ENCODE measurements at places on chromosomes 1 and 21.

GRCh38 chr1:51736702-51737101 lies 119.8 kb downstream of the OSBPL9 start:
- DNase-seq, result no peak

GRCh38 chr1:29801561-29801973 lies 565.2 kb downstream of the PTPRU start:
- no peak for DNase-seq

DNA sequence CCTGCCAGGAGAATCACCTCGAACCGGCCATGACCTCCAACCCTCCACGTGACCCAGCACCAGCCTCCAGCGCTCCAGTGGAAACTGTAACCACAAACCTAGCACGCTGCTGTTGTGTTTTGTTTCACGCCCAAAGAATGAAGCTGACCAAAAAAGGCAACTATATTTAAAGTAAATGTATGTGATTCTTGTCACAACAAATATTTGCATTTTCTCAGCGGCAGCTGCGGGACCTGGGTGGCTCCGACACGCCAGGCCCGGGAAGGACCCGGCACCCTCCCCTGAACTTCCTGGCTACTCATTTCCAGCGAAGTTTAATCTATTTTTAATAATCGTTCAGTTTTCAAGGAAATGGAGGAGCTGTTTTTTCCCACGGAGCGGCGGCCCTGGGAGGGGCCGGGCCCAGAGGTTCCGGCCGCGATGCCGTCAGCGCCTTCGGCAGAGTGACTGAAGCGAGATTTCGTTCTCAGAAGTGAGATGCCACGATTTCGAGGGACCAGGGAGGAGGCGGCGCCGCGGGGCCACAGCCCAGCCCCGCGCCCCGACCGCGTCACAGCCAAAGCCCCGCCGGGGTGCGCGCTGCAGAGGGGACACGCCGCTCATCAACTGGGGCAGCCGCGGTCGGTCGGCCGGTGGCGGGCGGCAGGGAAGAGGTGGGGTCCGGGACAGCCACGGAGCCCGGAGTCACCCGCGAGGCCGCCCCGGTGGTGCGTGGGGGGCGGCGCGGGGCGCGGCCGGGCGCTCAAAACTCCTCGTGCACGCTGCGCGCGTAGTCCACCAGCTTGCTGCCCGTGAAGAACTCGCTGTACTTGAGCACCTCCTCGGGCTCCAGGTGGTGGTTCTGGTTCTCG lies 3.0 kb upstream of the TNFRSF4 start:
- peak; percentile 73 for DNase-seq

DNA sequence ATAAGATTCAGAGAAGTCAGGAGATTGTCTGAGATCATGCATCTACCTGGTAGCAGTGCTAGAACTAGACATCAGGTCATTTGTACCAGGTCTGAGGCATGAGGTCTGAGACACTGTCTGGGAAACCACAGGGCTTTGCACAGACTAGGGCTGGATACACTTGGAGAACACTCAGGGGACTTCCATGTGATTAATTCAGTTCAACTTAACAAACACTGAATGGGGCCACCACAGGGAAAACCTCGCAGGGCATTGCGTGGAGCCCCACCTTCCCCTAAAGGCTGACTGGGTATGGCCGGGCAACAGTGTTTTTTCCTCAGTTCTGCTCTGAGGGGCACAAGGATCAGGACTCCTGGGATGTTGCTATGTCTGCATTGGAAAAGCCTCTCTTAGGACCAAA lies 86.5 kb upstream of the WARS2 start:
- DNase-seq, result no peak

DNA sequence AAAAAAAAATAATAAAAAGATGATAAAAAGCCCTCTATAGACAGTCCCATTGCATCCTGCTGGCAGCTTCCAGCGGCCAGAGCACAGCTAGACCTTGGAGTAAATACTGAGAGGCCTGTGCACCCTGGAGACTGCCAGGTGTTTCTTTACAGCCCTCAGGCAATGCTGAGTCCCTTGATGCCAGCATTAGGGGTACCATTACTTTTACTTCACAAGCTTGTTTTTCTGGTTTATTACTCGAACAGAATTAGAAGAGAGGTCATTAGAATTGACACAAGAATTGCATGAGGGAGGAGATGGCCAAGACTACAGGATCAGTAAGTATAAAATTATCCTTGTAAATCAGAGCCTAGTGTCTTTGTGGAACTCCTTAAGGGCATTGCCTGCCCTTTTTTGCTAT lies 43.6 kb downstream of the AKNAD1 start:
- no peak for DNase-seq

DNA sequence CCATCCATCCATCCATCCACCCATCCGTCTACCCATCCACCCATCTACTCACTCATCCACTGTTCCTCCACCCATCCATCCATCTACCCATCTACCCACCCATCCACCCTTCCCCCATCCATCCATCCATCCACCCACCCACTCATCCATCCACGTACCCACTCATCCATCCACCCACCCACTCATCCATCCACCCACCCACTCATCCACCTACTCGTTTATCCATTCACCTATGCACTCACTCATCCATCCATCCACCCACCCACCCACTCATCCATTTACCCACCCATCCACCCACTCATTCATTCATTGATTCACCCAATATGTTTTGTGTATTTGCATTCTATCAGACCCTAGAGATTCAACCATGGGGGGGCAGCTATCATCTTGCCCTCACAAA lies 27.2 kb downstream of the TNFRSF8 start:
- DNase-seq, result no peak

DNA sequence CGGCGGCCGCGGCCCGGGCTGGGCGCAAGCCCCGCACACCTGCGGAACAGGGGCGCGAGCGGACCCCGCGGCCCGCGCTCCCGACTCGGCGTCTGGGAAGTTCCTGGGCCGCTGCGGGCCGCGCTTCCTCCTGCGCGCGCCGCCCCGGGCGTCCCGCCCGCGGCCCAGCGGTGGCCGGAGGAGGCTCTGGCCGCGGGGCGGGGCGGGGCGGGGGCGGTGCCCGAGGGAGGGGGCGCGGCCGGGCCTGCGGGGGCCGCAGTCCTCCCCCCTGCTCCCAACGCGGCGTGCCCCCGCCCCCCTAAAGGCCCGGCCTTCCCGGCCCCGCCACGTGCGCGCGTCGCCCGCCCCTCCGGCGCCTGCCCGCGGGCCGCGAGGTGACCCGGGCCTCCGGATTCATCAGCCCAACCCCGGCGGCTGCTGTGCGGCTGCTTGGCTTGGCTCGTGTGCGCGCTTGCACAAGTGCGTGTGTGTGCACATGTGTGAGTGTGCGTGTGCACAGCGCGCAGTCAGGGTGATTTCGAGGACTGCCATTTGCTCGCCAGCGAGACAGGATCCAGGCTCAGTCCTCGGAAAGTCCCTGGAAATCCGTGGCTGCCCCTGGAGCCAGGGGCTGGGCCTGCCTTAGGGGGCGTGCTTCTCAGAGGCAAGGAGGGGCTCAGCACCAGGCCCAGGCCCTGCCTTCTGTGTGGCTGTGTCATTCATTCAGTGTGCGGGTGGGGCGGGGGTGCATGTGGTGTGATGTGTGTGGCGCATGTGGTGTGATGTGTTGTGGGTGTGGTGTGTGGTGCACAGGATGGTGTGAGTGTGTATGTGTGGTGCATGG lies at the start of gene C2CD2:
Gene C2CD2, minus strand, starts transcription at position 188 of the 823 bp plus-strand sequence. CDS start 370 bp downstream, outside the sequence.
- no peak for DNase-seq

DNA sequence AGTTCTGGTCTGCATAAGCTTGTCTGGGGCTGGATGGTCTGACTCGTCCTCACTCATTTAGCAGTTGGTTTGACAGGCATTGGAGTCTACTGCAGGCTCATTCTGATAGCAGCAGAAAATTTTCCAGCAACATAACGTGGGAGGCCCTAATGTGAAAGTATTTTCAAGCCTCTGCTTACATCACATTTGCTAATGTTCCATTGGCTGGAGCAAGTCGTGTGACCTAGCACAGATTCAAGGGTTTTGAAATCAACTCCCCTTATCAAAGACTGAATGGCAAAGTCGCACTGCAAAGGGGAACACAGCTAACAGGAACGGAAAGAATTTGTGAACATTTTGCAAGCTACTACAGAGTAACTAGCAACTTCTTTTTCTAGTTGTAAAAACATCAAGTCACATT lies 2.3 kb upstream of the USH2A start:
- no peak for DNase-seq

DNA sequence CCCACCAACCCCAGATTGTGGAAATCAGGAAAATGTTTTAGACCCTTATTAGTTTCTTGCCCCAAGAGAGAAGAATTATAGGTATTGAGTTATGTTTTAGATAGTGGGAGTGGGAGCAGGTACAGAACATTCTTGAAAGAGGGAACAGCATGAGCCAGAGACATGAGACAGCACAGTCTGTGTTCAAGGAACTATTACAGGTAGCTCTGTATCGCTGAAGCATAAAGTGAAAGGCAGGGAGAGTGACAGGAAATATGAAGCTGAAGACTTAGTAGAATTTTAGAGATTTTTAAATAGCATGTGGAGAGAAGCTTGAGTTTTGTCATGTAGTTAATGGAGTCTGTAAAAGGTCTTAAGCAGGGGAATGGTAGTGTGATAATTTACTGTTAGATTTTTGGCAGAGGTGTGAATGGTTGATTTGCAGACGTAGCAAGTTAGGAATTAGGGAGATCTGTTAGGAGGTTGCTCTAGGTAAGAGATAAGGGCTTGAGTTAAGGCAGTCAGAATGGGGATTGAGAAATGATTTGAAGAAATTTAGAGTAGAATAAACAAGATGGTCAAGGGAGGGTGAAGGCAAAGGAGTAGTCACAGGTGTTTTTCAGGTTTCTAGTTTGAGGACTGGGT lies 11.6 kb downstream of the SUCO start:
- DNase-seq, result no peak

- no peak for DNase-seq
These were observed 9.6 kb upstream of the CCDC27 start for GRCh38 chr1:3742439-3743298.

DNA sequence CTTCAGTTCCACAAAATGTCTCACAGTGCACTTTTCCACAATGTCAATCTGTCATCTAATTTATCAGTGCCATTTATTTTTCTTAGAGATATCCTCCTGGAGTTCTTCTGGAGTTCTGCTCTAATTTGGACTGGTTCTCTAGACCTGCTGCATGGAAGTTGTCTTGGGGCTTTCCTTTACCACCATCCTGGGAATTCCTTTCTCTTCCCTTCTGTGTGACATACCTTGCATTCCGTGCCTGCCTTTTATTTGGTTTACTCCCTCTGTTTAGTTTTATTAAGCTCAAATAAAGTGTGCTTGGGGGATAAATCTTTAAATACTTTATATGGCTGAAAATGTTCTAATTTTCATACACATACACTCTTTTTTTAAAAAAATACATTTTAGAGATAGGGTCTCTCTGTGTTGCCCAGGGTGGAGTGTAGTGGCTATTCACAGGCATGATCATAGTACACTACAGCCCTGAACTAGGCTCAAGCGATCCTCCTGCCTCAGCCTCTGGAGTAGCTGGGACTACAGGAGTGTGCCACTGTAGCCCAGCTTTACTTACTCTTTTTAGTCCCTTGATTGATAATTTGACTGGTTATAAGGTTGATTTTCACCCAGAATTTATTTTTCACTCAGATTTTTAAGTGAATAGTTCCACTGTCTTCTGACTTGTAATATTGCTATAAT lies 14.4 kb downstream of the MTF2 start:
- no peak for DNase-seq

GRCh38 chr1:192571668-192572067 lies 3.9 kb upstream of the RGS1 start:
- DNase-seq, result peak; percentile 43

DNA sequence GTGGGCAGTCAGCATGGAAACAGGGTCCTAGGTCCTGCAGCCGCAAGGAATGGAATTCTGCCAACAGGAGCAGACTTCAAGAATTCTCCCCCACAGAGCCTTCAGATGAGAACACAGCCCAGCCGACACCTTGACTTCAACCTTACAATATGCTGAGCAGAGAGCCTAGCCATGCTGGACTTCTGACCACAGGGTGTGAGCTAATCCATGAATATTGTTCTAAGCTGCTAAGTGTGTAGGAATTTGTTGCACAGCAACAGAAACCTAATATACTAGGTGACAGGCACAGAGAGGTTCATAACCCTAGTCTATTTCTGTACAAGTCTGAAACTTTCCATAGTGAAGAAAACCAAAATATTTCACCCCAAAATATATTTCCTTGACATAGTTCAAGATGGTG lies 32.9 kb upstream of the IFNGR2 start:
- no peak for DNase-seq

GRCh38 chr1:23217421-23218115 lies at the start of gene HTR1D:
Gene HTR1D, minus strand, starts transcription at chr1:23217502. Its CDS starts 23,283 bp downstream, at chr1:23194219.
- no peak for DNase-seq

- DNase-seq, result no peak
These were observed 272.4 kb downstream of the TPR start for GRCh38 chr1:186102547-186103148.

- no peak for DNase-seq
These were observed 75.0 kb upstream of the DUSP10 start for GRCh38 chr1:221816899-221817298.

GRCh38 chr1:151619489-151620093 lies 7.7 kb downstream of the SNX27 start:
- DNase-seq, result no peak

- DNase-seq, result no peak
These were observed 364.8 kb upstream of the SGIP1 start for GRCh38 chr1:66168948-66169671.

DNA sequence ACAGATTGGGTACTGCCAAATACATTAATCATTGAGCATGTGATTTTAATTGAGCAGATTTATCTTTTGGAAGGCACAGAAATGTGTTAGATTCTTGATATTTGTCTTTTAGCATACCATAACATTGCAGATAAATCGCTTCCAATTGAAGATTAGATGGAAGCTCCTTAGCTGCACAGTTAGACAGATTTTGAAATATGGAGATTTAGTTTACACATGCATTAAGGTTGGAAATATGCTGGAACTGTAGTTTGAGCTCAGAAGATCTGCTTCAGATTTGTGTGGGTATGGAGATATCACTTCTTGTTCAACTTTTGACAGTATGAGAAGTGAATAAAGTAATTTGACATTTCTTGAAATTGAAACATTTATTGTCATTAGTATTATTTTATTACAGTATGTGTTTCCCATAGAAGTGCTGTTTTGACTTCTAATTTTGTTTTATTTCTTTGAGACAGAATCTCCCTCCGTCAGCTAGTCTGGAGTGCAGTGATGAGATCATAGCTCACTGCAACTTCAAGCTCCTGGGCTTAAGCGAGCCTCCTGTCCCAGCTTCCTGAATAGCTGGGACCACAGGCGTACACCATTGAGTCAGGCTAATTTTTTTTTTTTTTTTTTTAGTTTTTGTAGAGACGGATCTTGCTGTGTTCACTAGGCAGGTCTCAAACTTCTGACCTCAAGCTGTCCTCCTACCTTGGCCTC lies 29.1 kb downstream of the THRAP3 start:
- DNase-seq, result no peak

GRCh38 chr21:25913479-25913878 lies 178.7 kb downstream of the GABPA start:
- DNase-seq, result no peak

DNA sequence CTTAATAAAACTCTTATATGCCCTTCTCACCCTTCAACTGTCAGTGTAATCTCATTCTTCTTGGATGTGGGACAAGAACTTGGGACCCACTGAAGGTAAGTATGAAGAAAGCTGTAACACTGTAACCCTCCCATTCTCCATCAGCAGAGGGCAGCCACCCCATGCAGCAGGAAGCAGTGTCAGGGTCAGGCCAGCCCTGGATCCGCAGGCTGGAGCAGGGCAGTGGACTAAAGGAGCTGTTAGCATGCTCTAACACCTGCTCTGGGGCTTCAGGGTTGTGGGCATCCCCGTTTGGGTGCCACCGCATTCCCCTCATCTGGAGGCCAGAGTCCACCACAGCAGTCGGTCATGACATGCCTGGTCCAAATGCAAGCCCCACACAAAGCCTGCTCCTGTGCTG lies 156.5 kb downstream of the HIVEP3 start:
- no peak for DNase-seq
